ENCODE measurements at places on chromosomes 7 and 10. TPM values are rescaled to one million over a fixed set of nuclear protein-coding genes. Genes with fewer than 3 reads are reported as not detected.

Gene SORBS1
- 6.2 TPM for total RNA-seq

Gene DGKB
- total RNA-seq = not detected

GRCh38 chr10:28993861-28994260 lies 295.0 kb upstream of the LYZL1 start:
- no peak for DNase-seq
- H3K4me1 ChIP-seq = no peaks in the 10 kb centered on the region
- no peaks in the 10 kb centered on the region for H3K36me3 ChIP-seq
- no peak overlapping the region for H3K4me3 ChIP-seq
- no peak overlapping the region for H3K27ac ChIP-seq

Gene LRRC18
- total RNA-seq = not detected

DNA sequence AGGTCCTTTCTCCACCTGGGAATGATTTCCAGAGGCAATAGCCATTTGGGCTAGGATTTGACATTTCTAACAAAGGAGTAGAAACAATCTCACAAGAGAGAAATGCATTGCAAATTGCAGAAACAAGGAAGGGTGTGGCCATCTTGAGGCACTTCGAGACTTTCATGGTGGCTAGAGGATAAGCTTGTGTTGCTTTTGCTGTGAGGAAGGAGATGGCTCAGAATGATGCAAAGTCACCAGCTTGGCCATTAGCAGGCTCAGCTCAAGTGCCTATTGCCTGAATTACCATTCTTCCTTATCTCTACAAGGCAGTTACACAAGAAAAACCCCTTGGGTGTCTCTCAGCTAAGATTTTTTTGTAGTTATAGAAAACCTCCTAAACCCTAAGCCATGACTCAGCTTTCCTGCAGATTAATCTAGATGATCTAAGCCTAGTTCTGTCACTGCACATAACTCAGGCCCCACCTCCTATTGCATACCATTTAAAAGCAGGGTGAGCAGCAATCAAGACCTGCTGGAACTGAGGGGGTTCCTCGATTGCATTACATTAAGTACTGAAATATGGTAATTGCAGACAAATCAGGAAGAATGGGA lies 683.1 kb downstream of the NRG3 start:
- DNase-seq = no peak
- no peak overlapping the region for H3K4me3 ChIP-seq
- H3K27ac ChIP-seq = no peak overlapping the region

Gene NME8
- total RNA-seq = not detected

- no peak for DNase-seq
- peak overlapping the region; percentile 13 for H3K27ac ChIP-seq
- H3K4me1 ChIP-seq = peaks cover 8% of the 10 kb centered on the region
Measured at GRCh38 chr10:63415640-63416244, 50.0 kb downstream of the JMJD1C start.

Gene LIPK
- not detected for total RNA-seq

GRCh38 chr7:46029111-46029704 lies 108.1 kb upstream of the IGFBP3 start:
- H3K27ac ChIP-seq = no peak overlapping the region
- H3K4me1 ChIP-seq = no peaks in the 10 kb centered on the region
- DNase-seq = no peak
- no peak overlapping the region for H3K4me3 ChIP-seq
- H3K36me3 ChIP-seq = no peaks in the 10 kb centered on the region
- no peaks in the 10 kb centered on the region for H3K27me3 ChIP-seq

Gene POLR2J3
- 35.4 TPM for total RNA-seq

- no peaks in the 10 kb centered on the region for H3K4me1 ChIP-seq
- no peaks in the 10 kb centered on the region for H3K27me3 ChIP-seq
- H3K4me3 ChIP-seq = no peak overlapping the region
- no peak for DNase-seq
- no peaks in the 10 kb centered on the region for H3K36me3 ChIP-seq
Measured at GRCh38 chr10:36057180-36057579, 415.1 kb upstream of the FZD8 start.

DNA sequence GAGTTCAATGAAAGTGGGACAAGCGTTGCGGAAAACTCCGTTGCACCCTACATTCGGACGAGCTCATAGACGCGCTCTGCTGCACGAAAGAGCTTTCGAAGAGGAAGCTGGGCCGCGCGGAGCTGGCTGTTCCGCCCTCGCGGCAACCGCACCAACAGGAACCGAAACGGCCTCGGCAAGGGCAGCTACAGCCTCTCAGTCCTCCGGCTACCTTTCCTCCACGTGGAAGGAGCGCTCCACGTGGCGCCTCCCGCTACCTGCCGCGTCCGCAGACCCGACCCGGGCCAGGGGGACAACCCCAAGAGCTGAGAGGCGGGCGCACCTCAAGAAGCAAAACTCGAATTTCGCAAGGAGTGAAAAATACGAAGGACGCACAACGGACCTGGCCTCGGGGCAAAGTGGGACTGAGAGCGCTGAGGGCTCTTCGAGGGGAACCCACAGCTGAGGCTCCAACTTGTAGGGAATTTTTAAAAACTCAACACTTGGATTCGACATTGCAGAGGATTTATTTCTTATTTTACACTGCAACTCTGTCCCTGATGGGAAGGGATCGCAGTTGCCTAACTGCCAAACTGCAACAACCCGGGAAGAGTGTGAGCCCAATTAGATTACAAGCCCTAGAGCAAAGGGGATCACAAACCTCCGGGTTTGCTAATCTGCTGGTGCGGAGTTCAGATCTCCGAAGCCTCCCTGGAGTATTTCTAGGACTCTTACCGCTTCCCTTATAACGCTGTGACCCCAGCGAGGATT lies 1.4 kb downstream of the HPSE2 start:
- no peak overlapping the region for H3K4me3 ChIP-seq
- peak; percentile 7 for DNase-seq
- H3K27me3 ChIP-seq = peaks cover 14% of the 10 kb centered on the region

Gene FGFR2
- total RNA-seq = 0.18 TPM

DNA sequence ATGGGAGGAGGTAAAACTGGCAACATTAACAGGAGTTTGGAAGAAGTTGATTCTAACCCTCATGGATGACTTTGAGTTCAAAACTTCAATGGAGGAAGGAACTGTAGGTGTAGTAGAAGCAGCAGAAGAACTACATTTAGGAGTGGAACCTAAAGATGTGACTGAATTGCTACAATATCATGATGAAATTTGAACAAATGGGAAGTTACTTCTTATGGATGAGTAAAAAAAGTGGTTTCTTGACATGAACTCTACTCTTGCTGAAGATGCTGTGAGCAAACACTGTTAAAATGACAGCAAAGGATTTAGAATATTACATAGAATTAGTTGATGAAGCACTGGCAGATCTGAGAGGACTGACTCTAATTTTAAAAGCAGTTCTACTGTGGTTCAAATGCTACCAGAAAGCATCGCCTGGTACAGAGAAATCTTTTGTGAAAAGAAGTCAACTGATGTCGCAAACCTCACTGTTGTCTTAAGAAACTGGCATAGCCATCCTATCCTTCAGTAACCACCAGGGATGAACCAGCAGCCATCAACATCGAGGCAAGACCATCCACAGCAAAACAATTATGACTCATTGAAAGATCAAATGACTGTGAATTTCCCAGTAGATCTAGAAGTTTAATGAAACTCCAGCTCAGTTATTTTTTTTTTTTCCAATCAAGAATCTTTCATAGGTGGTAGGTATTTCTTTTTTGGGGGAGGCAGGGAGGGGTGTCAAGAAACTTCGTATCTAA lies 20.8 kb downstream of the BRAF start:
- no peak for DNase-seq
- H3K27me3 ChIP-seq = no peaks in the 10 kb centered on the region
- no peak overlapping the region for H3K4me3 ChIP-seq
- H3K27ac ChIP-seq = no peak overlapping the region

DNA sequence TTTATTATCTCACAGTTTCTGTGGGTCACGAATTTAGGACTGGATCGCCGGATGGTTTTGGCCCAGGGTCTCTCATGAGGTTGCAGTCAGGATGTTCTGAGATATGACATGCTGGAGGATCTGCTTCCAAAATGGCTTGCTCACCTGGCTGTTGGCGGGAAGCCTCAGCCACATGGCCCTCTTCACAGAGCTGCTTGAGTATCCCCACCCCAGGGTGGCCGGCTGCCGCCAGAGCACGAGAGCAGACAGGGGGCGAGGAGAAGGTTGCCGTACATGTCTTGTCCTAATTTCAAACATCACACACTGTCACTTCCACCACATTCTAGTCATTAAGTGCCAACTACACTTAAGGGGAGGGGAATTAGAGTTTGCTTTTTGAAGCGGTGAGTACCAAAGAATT lies 365.8 kb downstream of the FGFR2 start:
- no peaks in the 10 kb centered on the region for H3K36me3 ChIP-seq
- H3K27ac ChIP-seq = no peak overlapping the region
- no peaks in the 10 kb centered on the region for H3K4me1 ChIP-seq
- DNase-seq = no peak
- no peak overlapping the region for H3K4me3 ChIP-seq
- H3K27me3 ChIP-seq = no peaks in the 10 kb centered on the region

- no peak overlapping the region for H3K27ac ChIP-seq
- H3K4me1 ChIP-seq = peaks cover 5% of the 10 kb centered on the region
- H3K36me3 ChIP-seq = peaks cover 36% of the 10 kb centered on the region
- no peaks in the 10 kb centered on the region for H3K27me3 ChIP-seq
Measured at GRCh38 chr7:5671046-5671445, 110.4 kb downstream of the RNF216 start.

Gene MMRN2
- total RNA-seq = 2.0 TPM

- no peaks in the 10 kb centered on the region for H3K4me1 ChIP-seq
- DNase-seq = no peak
- no peaks in the 10 kb centered on the region for H3K27me3 ChIP-seq
- H3K36me3 ChIP-seq = no peaks in the 10 kb centered on the region
- H3K4me3 ChIP-seq = no peak overlapping the region
Measured at GRCh38 chr10:113631684-113632367, 32.0 kb downstream of the NRAP start.

DNA sequence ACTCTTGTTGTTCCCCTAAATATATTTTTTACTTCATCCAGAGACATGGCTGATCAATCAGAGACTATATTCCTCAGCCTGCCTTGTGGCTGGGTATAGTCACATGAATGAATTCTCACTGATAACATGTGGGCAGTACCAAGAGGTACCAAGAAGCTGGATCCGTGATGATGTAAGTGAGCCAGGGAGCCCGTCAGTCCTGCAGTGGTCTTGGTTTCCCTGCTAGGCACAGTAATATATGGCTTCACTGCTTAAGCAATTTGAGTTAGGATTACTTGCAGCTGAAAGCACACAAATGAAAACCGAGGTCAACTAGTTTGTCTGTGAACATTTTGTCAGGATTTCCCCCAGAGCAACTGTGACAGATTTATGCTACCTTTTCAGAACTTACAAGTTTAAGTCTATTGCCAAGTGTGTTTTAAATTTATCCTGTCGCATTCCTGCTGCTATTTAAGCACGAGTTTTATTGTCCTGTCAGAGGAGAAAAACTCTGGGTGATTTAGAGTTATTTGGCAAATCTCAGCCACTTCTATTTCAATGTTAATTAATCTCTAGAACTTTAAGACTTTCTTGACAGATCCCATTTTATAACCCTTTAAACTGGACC lies 381.8 kb downstream of the PHF14 start:
- H3K4me3 ChIP-seq = no peak overlapping the region
- H3K4me1 ChIP-seq = no peaks in the 10 kb centered on the region
- no peak for DNase-seq

- no peak overlapping the region for H3K27ac ChIP-seq
- H3K36me3 ChIP-seq = no peaks in the 10 kb centered on the region
- DNase-seq = no peak
- no peaks in the 10 kb centered on the region for H3K4me1 ChIP-seq
- H3K4me3 ChIP-seq = no peak overlapping the region
Measured at GRCh38 chr10:71520042-71520441, 123.3 kb downstream of the CDH23 start.

DNA sequence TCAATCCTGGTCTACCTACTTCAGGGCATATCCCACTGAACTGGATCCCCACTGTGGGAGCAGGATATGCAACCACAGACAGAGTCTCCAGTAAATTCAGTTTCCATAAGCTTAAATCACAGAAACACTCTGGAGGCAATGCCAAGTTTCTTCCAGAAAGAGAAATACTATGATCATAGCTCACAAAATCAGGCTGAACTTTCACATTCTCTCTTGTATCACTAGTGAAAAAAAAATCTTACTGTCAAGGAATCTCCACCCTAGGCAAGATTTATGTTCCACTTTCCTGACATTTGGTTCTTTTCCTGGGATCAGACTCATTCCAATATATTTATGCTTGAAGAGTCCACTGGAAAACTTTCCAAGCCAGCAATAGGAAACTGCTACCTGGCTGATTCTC lies 749.0 kb downstream of the SUGCT start:
- no peak overlapping the region for H3K27ac ChIP-seq
- H3K4me1 ChIP-seq = no peaks in the 10 kb centered on the region
- H3K27me3 ChIP-seq = no peaks in the 10 kb centered on the region
- H3K36me3 ChIP-seq = no peaks in the 10 kb centered on the region
- no peak overlapping the region for H3K4me3 ChIP-seq
- DNase-seq = no peak

Gene UTF1
- 0.16 TPM for total RNA-seq

DNA sequence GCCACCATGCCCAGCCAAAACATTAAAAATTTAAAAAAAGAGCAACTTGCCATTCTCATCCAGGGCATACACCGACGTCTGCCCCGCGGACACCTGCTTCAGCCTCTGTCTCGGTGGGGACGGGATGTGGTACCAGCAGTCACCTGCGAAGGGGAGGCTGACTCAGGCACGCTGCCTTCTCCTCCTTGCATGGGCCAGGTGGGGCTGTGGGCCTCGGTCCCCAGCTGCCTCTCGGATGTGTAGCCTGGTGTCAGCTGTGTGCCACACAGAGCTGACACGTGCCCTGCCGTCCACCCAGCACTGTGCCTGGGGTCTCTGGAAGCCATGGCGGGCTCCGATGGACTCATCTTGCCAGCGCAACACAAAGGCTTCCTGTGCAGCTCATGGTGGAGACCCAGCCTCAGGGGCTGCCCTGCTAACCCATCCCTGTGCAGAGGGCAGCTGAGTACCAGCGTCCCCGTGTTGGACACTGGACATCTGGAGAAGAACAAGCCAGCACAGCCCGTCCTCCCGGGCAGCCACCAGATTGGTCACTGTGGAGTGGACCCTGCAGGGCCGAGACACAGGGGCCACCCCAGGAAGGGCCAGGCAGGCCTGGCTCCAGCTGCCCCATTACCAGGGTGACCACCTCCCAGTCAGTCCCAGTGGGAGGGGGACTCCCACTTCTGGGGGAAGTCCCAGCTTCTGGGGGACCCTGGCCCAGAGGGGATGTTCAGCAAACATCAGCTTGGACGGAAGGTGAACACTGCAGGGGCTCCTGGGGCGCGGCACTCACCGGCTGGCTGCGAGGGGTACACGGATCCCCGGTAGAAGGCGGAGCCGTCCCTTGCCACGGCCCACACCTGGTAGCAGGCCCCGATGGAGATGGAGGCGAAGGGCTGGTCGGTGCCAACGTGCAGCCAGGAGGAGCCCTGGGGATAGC lies 10.6 kb downstream of the BHLHA15 start:
- H3K4me3 ChIP-seq = no peak overlapping the region
- DNase-seq = peak; percentile 8
- H3K36me3 ChIP-seq = no peaks in the 10 kb centered on the region
- H3K4me1 ChIP-seq = peaks cover 11% of the 10 kb centered on the region

Gene TRIM73
- total RNA-seq = 1.4 TPM

GRCh38 chr10:102917962-102918816 lies at the start of gene CNNM2:
CNNM2 (plus strand) TSS chr10:102918294; CDS start chr10:102918481, 187 bp downstream.
- peak within 1 kb of the TSS; percentile 87 for H3K4me3 ChIP-seq
- peak within 1 kb of the TSS; percentile 81 for H3K27ac ChIP-seq
- no peaks in the 10 kb centered on the region for H3K27me3 ChIP-seq
- H3K36me3 ChIP-seq = no peaks in the 10 kb centered on the region
- no peaks in the 10 kb centered on the region for H3K4me1 ChIP-seq

Gene RP9
- total RNA-seq = 17.5 TPM

GRCh38 chr7:5217851-5218331 lies 27.9 kb downstream of the WIPI2 start:
- no peaks in the 10 kb centered on the region for H3K4me1 ChIP-seq
- no peak for DNase-seq
- peaks cover 69% of the 10 kb centered on the region for H3K36me3 ChIP-seq
- H3K4me3 ChIP-seq = no peak overlapping the region
- H3K27ac ChIP-seq = no peak overlapping the region

All from K562 (cell line).